Endothelial cell (in vitro differentiated cells): ENCODE measurements at places on chromosomes 5 and 9.

GRCh38 chr5:126976520-126977172 lies 53.7 kb downstream of the MARCHF3 start:
- DNase-seq: no peak

- no peak for DNase-seq
These were observed 26.6 kb downstream of the RUSC2 start for GRCh38 chr9:35516479-35516878.

- DNase-seq: no peak
These were observed 1860.0 kb upstream of the WWC1 start for GRCh38 chr5:166431456-166431855.

DNA sequence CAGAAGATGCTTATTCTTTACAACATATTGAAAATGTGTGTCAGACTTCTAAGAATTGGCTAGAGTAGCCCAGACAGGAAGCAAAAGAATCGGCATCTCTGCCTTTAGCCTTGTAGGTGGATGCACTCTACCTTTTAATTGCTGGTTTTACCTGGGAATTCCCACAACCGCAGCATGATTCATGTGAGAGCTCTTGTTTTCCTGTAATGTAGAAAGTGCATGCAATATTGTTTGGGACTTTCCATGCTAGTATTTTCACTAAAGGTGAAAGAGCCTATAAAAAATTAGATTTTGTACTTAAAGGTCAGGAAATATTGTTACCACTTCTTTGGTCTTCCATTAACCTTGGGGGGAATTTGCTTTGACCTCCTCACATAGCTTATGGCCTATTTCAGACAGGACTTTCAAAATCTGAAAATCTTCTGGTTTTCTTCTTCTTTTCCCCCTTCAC lies 89.8 kb downstream of the NTRK2 start:
- DNase-seq: no peak

DNA sequence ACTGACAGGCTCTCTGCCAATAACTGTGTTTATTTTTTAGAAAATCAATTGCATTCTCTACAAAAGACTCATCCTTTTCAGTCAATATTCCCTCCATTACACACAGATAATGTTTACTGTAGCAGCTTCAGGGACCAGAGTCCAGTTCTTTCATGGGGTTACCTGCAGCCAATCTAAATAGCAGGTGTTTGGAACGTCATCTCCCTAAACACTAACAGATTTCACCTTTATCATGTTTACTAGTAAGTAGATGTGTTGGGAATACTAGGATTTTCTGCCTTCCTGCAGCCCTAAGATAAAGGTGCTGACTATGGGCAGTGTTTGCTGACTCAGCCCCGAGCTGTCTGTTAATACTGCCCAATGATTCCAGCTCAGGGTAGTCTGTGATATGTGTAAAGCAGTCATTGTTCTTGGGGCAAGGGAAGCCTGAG lies 447.0 kb downstream of the KIF4B start:
- DNase-seq: no peak

DNA sequence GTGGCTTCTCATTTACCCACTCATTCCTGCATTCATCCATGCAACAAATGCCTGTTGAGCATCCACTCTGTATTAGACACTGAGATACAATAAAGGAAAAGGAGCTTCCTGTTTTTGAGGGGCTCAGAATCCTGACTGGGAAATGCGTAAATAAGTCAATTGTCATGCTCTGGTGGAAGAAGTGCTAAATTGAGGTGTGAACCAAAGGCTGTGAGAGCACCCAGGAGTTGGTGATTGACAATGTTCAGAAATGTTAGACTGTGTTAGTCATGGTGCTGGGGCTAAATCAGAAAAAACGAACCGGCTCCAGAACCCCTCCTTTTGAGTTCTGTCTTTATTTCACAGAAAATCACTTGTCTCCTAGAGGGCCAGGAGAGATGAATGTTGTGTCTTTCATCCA lies 558.6 kb upstream of the SGCD start:
- no peak for DNase-seq

DNA sequence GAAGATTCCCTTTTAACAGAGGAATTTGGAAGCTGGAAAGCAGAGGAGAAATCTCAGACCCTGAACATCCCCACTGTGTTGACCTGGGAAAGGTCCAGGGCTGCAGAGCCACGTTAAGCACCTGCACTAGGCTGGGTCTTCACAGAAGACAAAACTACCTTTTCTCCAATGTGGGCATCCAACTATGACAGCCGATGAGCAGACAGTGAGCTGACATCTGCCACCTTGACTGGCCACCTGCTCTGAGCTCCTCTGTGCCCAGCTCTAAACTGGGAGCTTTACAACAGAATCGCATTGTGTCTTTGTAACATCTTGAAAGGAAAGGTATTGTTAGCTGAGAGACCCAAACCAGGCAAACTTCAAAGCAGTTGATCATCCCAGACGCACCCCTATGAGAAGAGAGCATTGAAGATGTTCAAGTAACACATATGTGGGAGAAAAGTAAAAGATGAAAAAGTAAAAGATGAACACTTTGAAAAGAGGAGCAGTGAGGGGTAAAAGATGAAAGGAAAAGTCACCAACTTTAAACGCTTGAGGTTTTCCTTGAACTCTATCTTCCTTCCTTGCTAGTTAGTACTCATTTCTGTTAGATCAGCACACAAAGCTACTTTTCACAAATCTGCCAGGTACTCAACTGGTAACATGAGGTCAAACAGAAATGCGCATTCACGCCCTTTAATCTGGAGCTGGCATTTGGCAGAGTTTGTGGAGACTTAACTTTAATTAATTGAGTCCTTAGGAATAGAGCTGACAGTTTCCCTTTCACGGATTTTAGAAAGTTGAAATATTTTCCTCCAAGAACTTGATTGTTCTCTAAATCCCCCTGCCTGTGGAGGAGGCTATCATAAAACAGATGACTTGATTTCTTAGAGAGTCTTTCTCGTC lies 53.2 kb upstream of the CTXN3 start:
- no peak for DNase-seq

DNA sequence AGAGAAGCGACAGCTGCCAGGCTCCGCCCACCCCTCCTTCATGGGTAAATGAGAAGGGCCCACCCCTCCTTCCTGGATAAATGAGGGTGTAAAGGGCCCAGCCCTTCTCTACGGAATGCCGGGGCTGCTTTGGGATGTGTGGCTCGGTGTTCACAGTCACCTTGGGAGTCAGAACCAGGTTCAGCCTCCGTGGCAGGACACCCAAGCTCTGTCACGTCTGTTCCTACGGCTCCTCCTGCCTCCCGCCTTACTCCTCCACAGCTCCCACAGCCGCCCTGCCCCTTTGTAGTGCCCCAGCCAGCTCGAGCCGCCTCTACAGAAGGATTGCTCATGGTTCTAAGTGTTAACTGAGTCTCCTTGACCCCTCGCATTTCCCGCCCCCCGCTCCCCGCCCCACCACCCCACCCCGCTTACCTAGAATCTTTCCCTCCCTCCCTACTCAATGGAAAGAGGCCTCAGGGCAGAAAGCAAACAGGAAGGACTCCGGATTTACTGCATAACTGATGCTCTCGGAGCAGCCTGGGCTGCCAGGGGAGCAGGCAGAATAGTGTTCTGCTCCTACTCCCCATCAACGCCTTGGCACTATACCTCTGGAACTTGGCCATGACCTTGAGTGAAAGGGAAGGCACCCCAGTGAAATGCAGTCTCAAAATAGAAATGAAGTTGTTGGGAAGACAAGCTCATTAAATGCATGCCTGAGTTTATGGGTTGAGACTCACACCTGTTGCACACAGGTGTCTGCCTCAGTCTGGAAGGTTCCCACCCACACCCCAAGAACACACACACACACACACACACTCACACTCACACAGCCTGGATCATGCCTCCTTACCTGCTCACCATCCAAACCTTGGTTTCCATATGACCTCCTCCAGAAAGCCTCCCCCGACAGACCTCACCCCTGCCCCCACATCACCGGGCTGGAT lies 59.6 kb downstream of the NEURL1B start:
- DNase-seq: no peak

- no peak for DNase-seq
These were observed 90.2 kb downstream of the SAXO1 start for GRCh38 chr9:18942801-18943200.

- DNase-seq: no peak
These were observed 1.3 kb downstream of the C5orf15 start for GRCh38 chr5:133967124-133967523.

DNA sequence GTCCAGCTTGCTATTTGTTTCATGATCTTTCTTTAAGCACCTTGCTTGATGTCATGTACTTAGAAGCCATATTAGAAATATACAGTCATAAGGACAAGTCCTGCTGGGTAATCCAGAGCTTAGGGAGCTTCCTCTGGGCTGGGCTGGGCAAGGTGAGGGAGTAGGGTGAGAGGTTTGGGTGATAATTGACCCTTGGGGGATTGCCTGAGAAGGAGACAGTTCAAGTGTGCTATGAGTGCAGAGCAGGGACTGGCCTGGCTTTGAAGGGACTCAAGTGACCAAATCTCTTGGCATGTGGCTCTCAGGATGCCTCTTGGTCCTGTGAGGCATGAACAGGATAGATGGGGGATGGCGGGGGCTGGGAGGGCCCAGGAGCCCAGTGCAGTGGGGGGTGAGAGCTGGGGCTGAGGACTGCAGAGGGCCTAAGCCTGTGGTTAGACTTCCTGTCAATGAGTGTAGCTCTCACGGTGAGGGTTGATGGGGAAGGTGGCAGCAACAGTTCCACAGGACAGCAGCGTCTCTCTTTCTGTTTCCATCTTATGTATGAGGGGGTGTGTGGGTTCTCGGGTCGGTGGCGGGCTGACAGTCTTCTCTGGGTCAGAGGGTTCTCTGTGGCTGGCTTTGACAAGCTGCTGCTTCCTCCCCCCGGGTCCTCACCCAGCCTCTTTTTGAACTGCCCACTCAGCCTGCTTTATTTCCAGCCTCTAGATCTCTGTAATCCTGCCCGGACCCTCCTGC lies 53.5 kb downstream of the RGS3 start:
- no peak for DNase-seq
